ENCODE measurements at places on chromosomes 1 and 21.
A peak's percentile ranks its signal among the peaks of the same experiment; 100 is the strongest.

- no peak for DNase-seq
Measured at GRCh38 chr1:192943108-192943507, 116.1 kb downstream of the UCHL5 start.

GRCh38 chr1:58608297-58608696 is 31.2 kb upstream of the TACSTD2 start:
- no peak for DNase-seq

DNA sequence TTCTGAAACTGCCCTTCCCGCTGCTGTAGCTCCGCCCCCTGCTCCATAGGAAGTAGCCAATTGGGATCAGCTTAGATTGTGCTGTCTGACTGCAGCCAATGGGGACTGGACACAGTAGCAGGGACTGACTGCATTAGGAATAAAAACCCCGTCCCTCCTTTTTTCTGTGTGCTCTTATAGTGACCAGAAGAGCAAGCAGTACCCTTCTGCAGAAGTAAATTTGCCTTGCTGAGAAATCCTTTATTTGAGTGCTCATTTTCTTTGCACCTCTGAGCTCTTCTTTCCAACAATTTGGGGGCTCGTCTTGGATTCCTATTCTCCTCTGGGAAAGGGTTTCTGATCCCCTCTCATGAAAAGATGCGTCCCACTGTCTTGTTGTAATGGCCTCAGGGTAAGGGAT is 16.2 kb downstream of the OR2L13 start:
- no peak for DNase-seq

- no peak for DNase-seq
Measured at GRCh38 chr1:242524571-242525359, at the start of gene PLD5. TSS of gene PLD5 (minus strand) at chr1:242524697.

GRCh38 chr21:15219039-15219438 is 154.2 kb upstream of the NRIP1 start:
- peak; percentile 14 for DNase-seq

- DNase-seq, result no peak
Measured at GRCh38 chr1:184405801-184406142, 18.9 kb downstream of the C1orf21 start.
